ENCODE measurements at places on chromosomes 5 and 9.

DNA sequence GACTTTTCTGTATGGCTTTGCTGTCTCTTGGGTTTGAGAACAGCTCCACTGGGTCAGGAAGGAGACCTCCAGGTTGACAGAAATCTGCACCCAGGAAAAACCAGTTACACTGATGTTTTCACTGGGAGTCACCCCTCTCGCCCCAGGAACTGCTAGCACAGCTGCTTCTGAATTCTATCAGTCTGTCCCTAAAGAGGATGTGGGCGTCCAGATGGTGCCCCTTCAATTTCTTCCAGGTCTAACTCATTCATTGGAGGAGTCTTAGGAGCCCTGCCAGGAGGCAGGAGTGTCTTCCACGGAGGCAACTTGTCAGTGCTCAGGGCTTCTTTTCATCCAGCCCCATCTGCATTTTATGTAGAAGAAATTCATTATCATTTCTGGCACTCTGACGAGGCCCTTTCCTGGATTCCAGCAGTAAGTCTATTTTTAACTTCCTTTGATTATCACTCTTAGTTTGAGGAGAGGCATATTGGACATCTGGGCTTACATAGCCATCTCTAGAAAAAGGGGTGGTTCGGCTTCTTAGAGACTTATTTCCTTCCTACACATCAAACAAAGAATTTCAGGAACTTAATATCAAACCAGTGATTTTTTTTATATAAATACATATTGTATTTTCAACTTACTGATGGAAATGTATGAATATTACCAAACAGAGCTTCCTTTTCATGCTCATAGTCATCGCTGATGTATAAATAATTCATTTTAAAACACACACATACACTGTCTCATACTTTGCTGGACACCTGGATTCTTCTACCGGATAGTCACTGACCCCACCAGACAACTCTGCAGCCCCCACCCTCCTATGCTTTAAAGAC lies 148.8 kb downstream of the IRX2 start:
- DNase-seq: no peak

DNA sequence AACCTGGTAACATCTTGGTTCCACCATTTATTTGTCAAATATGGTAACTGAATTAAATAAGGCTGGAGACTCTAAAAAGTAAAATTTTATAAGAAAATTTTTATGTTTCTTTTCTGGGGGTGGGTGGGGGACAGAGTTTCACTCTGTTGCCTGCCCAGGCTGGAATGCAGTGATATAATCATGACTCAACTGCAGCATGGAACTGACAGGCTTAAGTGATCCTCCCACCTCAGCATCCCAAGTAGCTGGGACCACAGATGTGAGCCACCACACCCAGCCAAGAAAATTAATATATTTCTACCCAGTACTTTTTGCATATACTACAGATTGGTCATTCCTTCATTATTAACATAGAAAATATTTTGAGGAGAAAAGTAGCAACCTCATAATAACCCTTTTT lies 216.9 kb downstream of the DEPDC1B start:
- DNase-seq: no peak

GRCh38 chr5:36269478-36269877 lies 27.8 kb upstream of the NADK2 start:
- DNase-seq: no peak

- no peak for DNase-seq
Measured at GRCh38 chr9:127319366-127320114, 55.0 kb downstream of the GARNL3 start.

- DNase-seq: no peak
Measured at GRCh38 chr9:101114317-101114716, 85.8 kb downstream of the PLPPR1 start.

DNA sequence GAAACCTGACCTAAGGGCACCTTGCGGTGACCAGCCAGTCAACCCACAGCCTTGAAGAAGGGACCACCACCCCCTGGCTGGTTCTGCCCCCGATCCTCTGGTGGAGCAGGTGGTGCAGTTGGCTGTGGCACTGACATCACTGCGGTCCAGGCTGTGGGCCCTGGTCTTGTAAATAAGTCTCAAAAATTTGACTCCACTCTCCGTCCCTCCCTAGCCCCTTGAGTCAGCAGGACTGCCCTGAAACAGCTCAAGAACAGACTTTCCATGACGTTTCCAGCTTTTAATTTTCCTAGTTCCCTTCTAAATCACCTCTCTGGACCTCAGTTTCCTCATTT lies 134.8 kb upstream of the BOD1 start:
- no peak for DNase-seq

DNA sequence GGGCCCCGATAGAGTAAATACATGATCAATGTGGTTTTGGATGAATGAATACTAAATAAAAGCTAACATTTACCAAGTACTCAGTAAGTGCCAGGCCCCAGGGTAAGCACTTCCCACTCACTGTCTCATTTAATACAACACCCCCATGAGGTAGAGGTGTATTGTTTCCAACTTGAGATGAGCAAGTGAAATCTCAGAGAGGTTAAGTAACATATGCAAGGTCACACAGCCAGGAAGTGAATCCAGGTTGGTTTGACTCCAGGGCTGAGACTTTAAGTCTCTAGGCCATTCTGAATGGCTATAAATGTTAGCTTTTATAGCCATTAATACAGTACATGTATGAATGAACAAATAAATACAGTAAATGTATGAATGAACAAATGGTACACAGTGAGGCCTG lies 39.4 kb downstream of the LHX2 start:
- no peak for DNase-seq

- no peak for DNase-seq
Measured at GRCh38 chr5:141762790-141763368, 80.8 kb upstream of the ARAP3 start.

DNA sequence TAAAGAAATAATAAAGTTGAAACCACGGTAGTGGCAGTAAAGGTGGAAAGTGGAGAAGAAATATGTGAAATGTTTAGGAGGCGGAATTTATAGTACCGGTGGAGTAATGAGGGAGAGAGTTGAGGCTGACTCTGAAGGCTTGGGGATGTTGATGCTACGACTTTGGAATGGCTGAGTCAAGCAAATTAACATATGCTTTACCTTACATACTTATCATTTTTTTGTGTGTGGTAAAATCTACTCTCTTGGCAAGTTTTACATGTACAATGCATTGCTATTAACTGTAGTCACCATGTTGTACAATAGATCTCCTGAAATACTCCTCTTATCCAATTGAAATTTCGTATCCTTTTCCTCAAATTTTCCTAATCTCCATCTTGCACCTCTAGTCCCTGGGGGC lies 179.0 kb downstream of the TAF11L14 start:
- no peak for DNase-seq

DNA sequence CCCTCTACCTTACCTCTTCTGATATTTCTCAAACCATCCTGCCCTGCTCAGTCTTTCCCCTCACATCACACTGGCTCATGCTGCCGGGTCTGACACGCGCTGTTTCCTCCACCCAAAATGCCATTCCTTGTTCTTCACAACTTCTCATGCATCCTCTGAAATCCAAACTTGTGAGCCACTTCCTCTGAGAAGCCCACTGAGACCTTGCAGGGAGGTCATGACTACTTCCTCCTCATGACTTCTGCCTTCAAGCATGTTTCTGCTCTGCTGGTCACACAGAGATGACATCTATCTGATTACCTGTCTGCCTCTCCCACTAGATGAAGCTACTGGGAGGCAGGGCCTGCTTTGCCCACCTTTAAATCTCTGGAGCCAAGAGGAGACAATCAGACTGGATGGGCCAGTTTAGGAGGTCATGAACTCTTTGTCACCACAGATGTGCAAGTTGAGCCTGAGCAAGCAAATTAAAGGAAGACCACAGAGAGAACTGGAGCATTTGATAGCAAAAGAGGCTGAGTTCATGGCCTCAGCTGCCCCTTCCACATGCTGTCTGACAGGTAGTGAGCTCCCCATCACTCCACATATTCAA lies 119.8 kb upstream of the TBC1D2 start:
- DNase-seq: no peak

DNA sequence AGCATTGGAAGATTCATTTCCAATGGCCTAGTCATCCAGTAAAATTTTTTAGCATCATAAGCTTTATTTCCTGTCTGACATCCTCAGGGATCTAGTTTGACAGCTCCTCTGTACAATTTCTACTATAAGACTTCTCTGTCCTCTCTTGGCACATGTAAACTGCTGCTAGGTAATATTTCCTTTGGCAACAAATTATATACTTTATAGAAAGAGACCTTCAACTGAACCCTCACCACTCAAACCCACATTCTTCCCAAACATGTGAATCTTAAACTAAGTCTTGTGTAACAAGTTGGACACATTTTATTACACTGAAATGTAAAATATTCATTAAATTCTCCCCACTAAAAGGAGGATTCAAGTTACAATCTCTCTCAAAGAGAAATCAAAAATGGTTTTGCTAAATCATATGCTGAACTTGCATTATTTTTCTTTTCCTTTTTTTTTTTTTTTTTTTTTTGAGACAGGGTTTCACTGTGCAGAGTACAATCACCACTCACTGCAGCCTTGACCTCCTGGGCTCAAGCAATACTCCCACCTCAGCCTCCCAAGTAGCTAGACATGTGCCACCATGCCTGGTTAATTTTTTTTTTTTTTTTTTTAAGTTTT lies 36.9 kb downstream of the SCAI start:
- no peak for DNase-seq

DNA sequence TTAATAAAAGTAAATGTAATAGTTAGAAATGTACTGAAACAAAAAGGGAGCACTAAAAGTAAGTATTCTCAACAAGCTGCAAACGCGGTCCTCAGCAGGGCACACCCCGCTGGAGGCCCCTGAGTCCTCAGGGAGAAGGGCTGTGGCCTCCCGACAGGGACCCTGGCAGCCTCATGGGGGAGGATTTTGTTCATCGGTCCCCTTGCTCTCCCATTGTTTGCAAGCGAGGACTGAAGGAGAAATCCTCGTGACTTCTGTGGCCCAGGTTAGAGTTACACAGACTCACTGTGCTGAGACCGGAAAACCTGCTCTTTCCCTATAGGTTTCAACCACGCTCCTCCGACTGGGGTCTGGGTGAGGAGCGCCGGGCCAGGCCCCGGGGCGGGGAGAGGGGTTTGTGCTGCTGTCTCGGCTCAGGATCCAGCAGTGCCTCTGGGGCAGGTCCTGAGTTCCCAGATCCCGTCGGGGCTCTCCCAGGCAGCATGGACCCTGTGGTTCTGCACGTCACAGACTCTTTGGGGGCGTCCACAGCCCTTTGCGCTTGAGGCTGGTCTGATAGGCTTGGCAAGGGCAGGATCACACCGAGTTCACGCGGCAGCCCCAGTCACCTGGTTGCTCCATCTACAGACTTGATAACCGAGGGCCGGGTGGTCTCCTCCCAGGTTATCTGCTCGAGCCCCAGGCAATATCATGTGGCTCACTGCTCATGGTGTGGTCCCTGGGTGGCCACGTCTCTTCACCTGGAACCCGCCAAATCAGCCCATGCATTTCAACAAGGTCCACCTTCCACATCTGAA lies 38.8 kb downstream of the MRPL36 start:
- DNase-seq: no peak

- DNase-seq: no peak
Measured at GRCh38 chr5:1349246-1349645, 4.3 kb upstream of the CLPTM1L start.

- no peak for DNase-seq
Measured at GRCh38 chr5:145462525-145462924, 372.6 kb downstream of the PRELID2 start.

- DNase-seq: no peak
Measured at GRCh38 chr5:135051872-135052271, 17.8 kb upstream of the PITX1 start.

GRCh38 chr5:93721071-93721470 lies 20.3 kb downstream of the POU5F2 start:
- no peak for DNase-seq

DNA sequence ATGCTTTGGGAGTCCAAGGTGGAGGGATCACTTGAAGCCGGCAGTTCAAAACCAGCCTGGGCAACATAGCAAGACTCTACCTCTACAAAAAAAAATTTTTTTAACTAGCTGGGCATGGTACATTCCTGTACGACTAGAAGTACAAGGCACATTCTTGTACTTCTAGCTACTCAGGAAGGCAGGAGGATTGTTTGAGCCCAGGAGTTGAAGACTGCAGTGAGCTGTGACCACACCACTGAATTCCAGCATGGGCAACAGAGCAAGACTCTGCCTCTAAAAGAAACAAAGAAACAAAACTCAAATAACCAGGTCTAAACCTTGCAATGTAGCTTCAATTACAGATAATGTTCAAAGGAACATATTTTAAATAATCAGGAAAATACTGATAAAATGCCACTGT lies 56.2 kb downstream of the SSBP2 start:
- no peak for DNase-seq

- DNase-seq: no peak
Measured at GRCh38 chr9:123231421-123231820, 37.0 kb downstream of the STRBP start.

DNA sequence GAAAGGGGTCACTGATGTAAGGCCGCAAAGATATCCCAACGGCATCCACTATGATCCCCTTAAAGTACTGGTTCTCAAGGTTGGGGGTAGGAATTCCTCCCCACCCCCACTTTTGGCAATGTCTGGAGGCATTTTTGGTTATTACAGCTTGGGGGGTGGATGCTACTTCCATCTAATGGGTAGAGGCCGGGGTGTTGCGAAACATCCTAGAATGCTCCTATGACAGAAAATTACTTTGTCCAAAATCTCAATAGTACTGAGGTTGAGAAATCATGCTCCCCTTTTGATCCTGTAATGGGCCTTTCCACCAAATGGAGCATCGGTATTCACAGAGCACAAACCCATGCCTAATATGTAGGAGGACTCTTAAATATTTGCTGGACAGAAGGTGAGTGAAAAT lies 20.8 kb upstream of the TCERG1 start:
- DNase-seq: no peak

- DNase-seq: no peak
Measured at GRCh38 chr9:134526584-134527477, 114.8 kb upstream of the COL5A1 start.

- no peak for DNase-seq
Measured at GRCh38 chr5:128537221-128537999, 635 bp downstream of the FBN2 start.

GRCh38 chr9:15300218-15300617 lies 6.8 kb downstream of the TTC39B start:
- DNase-seq: no peak

DNA sequence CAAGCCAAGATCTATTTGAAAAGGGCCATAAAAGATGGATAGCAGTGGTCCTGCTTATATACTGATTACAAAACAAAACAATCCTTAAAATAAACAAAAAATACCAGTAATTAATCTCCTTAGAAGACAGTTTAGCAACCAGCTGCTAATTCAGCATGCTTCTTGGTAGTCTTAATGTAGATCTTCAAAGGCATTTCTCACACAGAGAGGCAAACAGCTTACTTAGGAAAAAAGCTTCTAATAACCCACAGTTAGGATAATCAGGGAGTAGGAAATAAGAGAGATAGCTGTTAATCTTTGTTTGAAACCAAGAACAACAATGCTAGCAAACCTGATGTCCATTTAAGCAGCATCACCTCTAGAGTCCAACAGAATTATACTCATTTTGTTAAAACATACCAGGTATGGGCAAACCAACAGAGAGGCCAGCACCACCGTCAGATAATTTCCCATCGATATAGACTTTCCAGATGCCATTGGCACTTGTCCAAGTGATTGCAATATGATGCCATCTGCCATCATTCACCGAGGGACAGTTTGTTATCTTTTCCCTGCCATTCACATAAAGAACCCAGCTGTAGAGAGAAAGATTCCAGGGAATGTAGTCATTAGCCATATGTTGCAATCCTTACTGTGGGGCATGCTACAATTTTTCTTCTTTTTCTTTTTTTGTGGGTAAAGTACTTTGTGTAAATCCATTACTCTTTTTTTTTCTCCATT lies 105.6 kb upstream of the TXNDC8 start:
- peak; percentile 71 for DNase-seq

All from NCI-H1105 treated with DMSO at 0.1 percent for 48 hours (cell line).